ENCODE measurements at places on chromosomes 5 and 9.

- no peak for DNase-seq
Observed at GRCh38 chr9:35714123-35714522, 17.9 kb downstream of the TLN1 start.

GRCh38 chr9:26882154-26882553 is 10.4 kb downstream of the CAAP1 start:
- DNase-seq = no peak

DNA sequence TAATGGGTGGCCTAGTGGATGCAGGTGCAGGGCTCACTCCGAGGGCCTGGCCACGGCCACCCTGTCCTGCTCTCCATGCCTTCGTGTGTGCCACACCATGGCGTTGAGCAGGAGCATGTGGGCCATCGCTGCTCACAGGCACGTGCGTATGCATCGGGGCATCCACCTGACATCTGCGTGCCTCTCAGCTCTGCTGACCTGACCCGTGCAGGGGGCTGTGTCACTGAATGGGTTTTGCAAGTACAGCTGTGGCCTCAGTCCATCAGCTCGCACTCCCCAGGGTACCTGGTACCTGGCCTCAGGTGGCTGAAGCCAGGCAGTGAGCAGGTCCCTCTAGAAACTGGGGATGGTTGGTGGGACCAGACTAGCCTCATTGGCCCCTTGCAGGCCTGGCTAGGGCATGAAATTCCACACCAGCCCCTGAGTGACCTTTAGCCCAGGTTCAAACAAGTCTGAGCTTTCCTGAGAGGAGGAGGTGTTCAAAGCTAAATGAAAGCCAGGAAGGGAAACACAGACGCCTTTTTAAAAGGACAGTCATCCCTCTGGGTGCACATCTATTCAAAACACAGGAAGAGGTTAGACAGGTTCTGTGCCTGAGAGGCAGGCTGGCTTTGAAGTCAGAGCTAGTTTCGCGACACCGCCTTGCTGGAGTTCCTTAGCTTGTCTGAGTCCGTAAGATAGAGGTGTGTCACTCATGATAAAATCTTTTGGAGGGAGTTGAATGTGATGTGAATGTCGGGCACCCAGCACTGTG is 74.0 kb downstream of the MACROH2A1 start:
- peak; percentile 27 for DNase-seq

GRCh38 chr5:154157483-154158378 is 32.8 kb upstream of the GALNT10 start:
- DNase-seq = no peak

DNA sequence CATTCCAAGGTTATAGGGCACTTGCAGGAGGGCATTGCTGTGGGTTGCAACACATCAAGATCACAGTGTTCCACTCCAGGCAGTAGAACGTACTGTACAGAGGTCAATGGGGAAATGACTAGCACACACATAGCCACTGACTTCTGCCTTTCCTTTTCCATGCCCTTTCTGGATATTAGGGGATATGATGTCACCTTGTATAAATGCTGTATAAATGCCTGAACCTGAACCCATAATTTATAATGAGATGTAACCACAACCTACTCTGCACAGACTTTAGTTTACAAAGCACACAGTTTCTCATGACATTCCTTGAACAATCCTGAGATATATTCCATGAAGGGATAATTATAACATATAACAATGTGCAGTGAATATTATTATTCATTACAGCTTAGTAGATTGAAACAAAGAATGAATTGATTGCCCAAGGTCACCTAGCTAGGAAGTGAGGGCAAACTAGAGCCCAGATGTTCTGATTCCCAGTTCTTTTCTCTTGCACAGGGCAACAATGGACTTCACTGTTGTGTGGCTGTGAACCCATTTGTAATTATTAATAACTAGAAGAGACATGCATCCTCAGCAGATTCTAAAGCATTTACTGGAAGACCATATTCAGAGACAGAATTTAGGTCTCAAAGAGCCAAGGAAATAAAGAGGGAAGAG is 5.6 kb upstream of the ABLIM3 start:
- DNase-seq = no peak

- DNase-seq = no peak
Observed at GRCh38 chr9:95431286-95431685, 85.5 kb downstream of the PTCH1 start.

GRCh38 chr9:91451431-91452270 is 28.0 kb upstream of the NFIL3 start:
- DNase-seq = no peak

GRCh38 chr5:10518347-10518746 is 45.5 kb upstream of the ANKRD33B start:
- DNase-seq = no peak

DNA sequence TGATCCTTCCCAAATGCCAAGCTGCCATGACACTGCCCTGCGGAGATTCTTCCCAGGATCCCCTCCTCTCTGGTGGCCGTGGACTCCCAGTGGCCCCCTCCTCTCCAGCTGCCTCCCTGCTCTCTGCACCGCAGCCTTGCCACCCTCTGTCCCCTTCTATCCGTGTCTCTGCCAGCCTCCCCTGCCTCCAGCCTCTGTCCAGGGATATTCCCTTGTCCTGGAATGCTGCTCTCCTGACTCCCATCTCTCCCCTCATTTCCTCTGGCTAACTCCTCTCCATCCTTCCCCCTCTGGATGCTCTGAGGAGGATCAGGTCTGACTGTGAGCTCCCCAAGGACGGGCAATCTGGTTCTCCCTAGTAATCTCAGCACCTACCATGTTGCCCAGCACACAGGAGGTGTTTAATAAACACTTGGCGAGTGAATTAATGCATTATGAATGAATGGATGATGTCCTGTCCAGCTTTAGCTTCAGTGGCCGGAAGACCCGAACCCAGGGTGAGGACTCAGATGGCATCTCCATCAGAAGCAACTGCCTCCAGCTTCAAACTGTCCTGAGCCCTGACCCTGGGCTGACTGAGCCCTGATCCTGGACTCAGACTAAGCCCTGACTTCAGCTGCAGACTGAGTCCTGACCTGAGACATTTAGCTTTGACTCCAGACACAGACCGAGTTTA is 7.5 kb upstream of the CRB2 start:
- DNase-seq = no peak

GRCh38 chr9:123302348-123303214 is 34.2 kb upstream of the STRBP start:
- peak; percentile 5 for DNase-seq

DNA sequence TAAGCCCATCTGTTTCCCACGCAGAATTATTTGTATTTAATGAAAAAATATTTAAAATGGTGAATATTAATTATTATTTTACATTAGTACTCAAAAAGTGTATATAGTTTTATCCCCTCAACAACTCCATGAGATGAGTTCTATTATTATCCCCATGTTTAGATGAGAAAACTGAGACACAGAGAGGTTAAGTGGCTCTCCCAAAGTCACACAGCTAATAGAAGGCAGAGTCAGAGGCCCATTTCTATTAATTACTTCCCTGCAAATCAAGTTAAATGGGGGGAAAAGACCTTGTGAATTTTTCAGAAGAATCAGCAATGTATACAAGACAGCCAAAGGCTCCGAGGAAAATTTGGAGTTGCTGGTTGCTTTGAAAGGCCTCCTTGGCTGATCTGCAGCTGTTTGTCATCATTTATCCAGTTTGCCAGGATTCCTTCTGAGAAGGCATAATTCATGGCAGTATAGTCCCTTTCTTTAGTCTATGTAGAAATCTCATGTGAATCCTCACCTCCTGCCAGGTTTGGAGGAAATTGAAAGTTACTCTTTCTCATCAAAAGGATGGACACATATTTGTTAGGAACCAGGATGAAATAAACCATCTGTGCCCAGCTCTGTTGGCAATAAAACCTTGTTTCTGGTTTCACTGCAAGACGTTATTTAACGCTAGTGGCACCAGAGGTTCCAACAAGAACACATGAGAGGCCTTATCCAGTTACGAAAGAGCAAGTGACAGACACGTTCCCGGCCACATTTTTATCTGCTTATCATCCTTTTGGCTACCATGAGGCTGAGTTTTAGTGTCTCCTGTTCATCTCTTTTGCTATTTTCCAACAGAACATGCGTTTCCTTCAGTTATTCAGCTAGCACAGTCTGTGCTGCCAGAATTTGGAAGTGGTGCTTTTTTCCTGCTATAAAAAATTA is 621 bp downstream of the FYB1 start:
- no peak for DNase-seq

- DNase-seq = no peak
Observed at GRCh38 chr5:139658928-139659667, 10.9 kb downstream of the CXXC5 start.

DNA sequence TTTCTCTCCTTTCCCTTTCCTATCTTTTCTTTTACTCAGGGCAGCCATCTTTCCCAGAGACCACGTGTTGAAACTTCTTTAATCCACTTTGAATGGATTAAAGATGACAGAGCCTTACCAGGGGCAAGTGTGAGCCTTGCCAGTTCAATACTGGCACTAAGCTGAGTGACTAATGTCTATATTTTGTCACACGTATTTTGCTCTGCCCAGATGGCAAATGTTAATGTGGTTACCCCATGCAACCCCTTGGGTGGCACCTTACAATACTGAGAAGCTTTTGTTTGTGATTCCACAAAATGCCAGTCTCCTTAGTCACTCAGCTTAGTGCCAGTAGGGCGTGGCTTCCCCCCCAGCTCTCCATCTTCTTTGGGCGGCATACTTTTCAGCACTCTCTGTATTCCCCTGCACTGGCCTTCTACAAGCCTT is 24.8 kb downstream of the ANXA1 start:
- peak; percentile 38 for DNase-seq

DNA sequence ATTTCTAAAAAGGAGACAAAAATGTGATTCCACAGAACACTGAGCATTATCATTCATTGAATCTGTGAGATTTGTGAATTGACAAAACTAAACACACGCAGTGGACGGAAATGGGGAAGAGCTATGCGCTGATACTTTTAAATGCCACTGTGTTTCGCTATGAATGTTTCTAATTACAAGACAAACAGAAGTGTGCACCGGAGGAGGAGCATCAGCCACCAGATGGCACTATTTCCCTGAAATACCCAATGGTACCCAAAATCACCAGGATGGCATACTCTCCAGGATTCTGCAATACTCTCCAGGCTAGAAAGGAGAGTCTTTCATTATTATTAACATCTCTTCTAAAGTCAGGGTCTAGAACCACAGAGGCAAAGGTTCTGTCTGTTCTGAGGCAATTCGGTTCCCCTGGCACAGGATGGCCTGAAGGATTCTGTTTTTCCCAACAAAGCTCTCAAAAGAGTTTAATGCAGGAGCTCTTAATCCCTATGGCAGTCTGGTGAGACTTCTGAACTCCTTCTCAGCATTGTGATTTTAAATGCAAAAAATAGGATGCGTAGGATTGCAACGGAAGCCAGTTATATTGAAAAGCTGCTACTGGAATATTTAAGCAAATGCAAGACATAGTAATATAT is 13.8 kb upstream of the PUM3 start:
- DNase-seq = peak; percentile 66

GRCh38 chr9:128927731-128928411 is 7.1 kb downstream of the PHYHD1 start:
- peak; percentile 67 for DNase-seq

DNA sequence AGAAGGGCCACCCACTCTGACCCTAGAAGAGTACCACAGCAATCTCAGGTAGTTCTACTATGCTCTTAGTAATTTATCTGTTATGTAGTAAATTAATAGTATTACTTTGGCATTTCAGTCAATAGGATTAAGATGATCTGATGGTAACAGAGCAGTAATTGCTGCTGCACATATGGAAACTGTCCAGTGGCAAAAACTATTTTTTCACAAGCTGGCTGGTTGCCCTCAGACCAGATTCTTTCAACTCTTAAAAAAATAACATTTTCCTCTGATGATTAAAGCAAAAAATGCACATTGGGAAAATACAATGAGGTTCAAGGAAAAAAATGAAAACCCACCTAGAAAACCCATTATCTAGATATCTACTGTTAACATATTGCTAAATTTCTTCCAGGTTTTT is 19.7 kb downstream of the GLRA1 start:
- DNase-seq = no peak

DNA sequence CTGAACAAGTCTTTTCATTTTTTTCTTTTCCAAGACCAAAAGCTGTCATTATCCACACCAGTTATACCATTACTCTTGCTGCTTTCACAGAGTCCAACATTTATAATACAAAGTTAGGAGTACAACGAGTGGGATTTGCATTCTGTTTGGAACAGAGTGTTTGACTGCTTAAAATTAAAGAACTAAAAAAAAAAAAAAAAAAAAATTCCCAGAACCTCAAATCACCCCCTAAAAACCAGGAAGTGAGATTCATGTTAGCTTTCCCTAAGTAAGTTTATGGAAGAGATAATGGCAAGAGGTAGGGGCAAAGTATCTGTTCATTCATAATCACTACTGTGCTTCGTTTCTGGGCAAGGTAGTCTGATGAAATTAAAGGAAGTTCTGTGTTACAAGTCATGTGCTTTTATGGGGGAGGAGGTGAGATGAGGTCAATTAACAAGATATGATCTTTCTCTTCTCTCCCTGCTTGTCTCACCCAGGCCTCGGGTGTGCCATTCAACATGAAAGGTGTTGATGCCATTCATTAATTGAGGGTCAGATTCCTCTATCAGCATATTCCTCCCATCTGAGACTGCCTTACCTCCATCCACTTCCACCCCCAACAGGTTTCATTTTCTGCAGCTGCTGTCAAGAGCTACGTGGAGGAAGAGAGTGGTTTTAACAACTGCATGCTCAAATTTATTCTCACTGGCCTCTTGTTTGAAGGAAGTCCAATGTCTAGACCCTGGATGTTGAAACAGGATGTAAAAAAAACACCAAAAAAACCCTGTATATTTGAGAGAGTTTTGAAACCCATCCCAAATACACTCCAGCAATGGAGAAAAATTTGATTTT is 58.1 kb downstream of the MARCHF3 start:
- DNase-seq = peak; percentile 45

- DNase-seq = no peak
Observed at GRCh38 chr9:136876476-136876875, 9.8 kb upstream of the TRAF2 start.

DNA sequence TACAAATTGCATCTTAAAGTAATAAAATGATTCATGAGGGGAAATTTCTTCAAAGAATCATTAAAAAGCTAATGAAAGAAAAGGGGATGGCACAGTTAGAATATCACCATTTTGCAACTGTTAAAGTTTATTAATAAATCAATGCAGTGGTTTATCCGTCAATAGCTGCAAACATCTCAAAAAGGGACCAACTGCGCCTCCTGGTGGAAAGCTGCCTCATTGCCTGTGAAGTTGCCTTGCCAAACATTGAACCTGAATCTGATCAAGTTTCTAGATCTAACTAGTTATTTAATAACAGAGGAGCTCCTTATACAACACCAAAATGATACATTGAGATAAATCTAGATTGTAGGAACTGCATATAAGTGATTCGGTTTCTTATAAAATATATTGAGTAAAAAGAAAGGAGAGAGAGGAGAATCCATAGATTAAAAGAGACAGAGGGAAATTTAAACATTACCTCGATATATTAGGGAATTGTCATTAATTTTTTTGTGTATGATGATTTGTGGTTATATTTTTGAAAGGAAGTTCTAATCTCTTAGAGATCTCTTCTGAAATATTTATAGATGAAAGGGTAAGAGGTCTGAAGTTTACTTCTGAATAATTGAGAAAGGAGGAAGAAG is 6.9 kb upstream of the NDUFB6 start:
- DNase-seq = peak; percentile 84

- no peak for DNase-seq
Observed at GRCh38 chr5:174317256-174317894, 271.9 kb downstream of the NSG2 start.
